ENCODE measurements at places on chromosomes 3 and 15. TPM values are rescaled to one million over a fixed set of nuclear protein-coding genes. Genes with fewer than 3 reads are reported as not detected.
A peak's percentile ranks its signal among the peaks of the same experiment; 100 is the strongest.

DNA sequence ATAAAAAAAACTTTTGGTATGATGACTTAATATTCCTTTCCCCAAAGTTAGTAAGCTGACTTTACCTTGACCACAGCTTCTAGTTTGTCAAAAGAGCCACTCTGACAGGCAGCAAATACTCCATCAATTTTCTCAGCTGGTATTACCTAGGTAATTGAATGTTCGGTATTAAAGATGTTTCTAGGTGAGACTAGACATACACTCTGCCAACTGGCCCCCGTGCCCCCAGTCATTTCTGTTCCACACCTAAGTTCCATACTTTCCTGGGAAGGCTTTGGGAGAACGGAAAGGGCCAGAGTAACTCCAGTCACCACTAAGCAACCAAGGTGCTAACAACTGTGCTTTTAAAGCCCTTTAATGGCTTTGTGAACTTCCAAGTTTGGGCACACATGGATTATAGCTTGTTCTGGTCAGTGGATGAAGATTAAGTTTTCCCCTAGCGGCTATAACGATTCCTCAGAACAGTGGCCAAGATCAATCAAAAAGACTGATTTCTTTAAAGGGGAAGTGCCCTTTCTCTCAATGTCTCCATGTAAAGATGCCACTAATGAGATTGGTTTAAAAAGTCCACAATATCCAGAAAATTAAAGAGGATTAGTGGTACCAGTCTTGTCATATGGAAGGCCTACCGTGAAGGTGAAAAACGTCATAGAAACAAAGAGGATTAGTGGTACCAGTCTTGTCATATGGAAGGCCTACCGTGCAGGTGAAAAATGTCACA lies 7.0 kb downstream of the EIF4A2 start:
- no peak for DNase-seq

DNA sequence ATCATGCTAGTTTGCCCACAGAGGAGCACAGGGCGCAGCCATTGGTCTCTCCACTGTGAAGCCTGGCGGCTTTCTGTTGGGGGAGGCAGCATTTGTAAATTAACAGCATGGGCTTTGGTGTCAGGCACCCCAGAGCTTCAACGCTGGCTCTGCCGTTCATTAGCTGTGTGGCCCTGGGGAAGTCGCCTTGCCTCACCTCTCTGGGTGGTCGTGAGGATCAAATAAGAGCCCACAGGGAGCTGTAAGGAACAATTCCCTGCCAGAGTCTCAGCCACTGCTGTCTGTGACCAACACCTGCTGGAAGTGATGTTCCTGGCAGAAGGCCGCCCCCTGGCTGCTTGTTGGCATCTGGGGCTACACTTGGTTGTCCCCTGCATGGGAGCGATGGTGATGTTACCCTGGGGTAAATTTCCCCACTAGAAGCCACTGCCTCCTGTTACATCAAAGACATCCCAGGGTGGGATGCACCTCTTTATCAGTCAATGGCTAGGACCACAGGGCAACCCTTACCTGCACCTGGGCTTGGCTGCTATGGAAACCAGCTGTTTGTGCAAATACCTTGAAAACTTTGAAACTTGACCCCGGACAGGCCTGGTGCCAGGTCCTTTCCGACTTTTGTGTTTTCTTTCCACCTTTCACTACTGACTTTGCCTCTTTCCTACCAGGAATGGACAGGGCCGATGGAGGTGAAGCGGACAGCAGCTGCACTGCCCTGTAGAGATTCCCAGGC lies 36.9 kb downstream of the DNASE1L3 start:
- peak; percentile 58 for DNase-seq

DNA sequence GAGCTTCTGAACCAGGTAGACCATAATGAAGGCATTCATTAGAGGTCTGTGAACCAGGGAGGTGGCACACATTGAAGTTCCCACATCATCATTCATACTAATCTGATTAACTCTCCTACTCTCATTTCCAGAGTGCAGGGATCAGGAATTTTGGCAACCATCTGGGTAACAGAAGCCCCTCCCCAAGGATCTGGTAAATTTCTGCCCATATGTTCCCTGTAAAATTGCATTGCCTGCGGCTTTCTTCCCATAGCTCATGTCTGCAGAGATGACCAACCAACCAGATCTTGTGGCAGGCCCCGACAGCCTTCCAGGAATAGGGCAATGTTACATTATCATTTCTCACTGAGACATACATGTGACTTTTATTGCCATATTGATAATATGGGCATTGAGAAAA lies 111.4 kb upstream of the CHL1 start:
- DNase-seq, result no peak

DNA sequence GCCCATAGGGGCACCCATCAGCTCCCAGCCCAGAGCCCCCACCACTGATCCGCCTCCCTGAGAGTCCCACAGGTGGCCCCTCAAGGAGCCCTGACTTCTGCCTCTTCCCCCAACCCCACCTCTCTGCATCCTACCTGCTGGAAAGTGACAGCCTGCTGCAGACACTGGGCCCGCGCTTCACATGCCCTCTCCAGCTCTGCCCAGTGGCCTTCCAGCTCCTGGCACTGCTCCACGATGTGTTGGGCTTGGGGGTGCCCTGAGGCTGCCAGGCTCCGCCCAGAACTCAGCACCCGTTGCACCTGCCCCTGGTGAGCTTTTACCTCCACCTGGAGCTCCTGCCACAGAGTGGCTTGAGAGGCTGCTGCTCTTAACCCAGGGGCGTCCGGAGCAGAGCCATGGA lies 20.1 kb downstream of the SPTBN5 start:
- DNase-seq, result no peak

- DNase-seq, result no peak
These were observed 956.4 kb downstream of the NTRK3 start for GRCh38 chr15:87300146-87300545.

- no peak for DNase-seq
These were observed 61.2 kb downstream of the TSC22D2 start for GRCh38 chr3:150469031-150469930.

TMEM207 gene
- not detected for total RNA-seq

UCN2 gene
- not detected for total RNA-seq

FOXB1 gene
- not detected for total RNA-seq

EFL1 gene
- 10.8 TPM for total RNA-seq

All from heart right ventricle (tissue), 16 donors.